ENCODE measurements at places on chromosomes 6 and 20.

DNA sequence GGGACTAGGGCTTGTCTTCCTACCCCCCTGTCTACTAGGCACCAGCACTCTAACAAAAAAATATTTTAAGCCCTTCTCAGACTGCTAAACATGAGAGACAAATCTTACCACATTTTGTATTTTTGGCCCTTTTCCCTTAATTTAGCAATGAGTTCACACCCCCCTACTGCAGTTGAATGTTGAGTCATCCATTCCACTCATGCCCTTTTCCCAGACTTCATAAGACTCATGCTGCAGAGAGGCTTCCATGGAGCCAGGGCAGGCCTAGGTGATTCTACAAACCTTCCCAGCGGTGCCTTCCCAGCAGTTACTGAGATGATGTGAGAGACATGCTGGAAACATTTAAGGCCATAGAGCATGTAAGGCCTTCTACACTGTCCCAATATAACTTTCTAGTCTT is 53.9 kb downstream of the PXDC1 start:
- DNase-seq: no peak

GRCh38 chr6:136067731-136068341 is 182.3 kb downstream of the MTFR2 start:
- DNase-seq: no peak

- no peak for DNase-seq
Measured at GRCh38 chr6:42777126-42777822, 4.6 kb upstream of the BICRAL start.

DNA sequence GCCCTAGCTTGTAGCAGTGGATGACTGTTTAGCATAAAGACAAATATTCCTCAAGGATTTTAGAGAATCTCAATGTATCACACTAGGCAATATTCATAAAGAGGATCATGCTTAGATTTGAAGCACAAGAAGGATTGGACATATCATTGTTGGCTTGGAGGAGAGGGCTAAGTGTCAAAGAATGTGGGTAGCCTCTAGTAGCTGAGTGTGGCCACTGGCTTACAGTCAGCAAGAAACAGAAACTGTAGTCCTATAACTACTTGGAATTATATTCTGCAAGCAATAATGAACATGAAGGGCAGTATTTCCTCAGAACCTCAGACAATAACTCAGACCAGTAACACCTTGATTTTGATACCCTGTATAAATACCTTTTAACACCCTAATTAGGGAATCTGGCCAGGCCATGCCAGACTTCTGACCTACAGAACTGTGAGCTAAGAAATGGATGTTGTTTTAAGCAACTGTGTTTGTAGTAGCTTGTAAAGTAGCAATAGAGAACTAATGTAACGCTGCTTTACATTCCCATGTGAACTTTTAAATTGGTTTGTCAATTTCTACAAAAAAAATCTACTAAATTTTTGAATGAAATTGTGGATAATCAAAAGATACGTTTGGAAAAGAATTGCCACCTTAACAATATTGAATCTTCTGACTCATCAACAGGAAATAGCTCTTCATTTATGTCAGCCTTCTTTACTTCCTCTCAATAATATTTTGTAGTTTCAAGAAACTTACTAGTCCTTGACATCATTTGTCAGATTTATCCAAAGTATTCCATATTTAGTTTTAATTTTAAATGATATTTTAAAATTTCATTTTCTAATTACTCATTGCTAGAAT is 65.2 kb upstream of the RSPO3 start:
- DNase-seq: no peak

- no peak for DNase-seq
Measured at GRCh38 chr6:69848552-69848951, 17.8 kb upstream of the COL19A1 start.
